Activated CD4-positive, alpha-beta T cell treated with anti-CD3 and anti-CD28 coated beads for 36 hours (primary cell): ENCODE measurements at places on chromosomes 4 and X.

DNA sequence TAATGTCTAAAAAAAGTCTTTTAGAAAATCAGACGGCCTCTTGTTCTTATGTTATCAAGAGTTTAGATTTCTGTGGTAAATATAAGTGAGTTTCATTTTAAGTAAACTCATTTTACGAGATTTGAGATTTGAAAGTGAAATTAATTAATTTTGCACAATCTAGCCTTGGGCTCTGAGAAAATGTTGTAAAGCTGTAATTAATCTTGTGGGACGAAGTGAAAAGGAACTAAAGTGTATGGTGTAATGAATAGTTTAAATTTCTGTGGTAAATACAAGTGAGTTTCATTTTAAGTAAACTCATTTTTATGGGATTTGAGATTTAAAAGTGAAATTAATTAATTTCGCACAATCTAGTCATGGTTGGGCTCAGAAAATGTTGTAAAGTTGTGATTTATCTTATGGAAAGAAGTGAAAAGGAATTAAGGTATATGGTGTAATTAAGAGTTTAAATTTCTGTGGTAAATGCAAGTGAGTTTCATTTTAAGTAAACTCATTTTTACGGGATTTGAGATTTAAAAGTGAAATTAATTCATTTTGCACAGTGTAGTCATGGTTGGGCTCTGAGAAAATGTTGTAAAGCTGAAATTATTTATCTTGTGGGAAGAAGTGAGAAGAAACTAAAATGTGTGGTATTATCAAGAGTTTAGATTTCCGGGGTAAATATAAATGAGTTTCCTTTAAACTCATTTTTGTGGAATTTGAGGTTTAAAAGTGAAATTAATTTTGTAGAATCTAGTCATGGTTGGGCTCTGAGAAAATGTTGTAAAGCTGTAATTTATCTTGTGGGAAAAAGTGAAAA lies 1.6 kb downstream of the SCML1 start:
- no peak for DNase-seq
- peak overlapping the region; percentile 95 for H3K27ac ChIP-seq
- peaks cover 3% of the 10 kb centered on the region for H3K27me3 ChIP-seq
- peaks cover 36% of the 10 kb centered on the region for H3K4me1 ChIP-seq
- peak overlapping the region; percentile 81 for H3K4me3 ChIP-seq

DNA sequence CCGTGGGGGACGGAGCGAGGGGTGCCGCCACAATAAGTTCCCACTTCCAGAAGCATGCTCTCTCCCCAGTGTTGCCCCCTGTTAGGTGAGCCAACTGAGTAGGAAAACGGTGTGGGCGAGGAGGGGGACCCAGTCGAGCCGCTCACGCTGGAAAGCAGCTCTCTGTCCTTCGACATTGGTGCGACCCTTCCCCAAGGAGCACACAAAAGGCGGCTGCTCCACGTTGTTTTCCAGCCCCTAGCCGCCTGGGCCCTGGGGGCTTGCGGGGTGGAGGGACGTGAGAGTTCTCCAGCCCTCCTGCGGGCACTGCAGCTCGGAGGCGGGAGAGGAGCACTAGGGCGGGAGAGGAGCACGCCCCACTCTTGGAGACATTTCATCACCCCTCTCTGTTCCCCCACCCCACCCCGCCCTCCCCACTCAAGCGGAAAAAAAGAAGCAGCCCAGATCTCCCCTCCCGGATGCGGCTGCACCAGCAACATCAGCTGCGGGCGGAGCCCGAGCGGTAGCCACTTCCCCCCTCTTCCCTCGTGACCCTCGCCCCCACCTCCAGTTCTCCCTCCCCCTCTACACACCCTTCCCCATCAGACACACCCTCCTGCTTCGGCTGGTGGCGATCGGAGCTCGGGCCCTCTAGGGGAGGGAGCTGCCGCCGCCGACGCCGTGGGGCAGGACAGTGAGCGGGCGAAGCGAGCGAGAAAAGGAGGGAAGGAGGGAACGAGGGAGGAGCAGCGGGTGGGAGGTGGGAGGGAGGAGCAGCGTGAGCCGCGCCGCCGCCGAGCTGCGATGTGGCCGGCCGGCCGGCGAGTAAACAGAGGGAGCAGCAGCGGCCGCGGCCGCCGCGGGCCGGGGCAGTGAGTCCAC lies at the start of gene DOCK11:
TSS of gene DOCK11 (plus strand) at position 755 of the 861 bp plus-strand sequence. CDS start 157 bp downstream, outside the sequence.
- H3K4me3 ChIP-seq = peak within 1 kb of the TSS; percentile 99
- H3K27ac ChIP-seq = peak within 1 kb of the TSS; percentile 98
- peaks cover 23% of the 10 kb centered on the region for H3K4me1 ChIP-seq
- peak; percentile 90 for DNase-seq
- H3K27me3 ChIP-seq = no peaks in the 10 kb centered on the region

DNA sequence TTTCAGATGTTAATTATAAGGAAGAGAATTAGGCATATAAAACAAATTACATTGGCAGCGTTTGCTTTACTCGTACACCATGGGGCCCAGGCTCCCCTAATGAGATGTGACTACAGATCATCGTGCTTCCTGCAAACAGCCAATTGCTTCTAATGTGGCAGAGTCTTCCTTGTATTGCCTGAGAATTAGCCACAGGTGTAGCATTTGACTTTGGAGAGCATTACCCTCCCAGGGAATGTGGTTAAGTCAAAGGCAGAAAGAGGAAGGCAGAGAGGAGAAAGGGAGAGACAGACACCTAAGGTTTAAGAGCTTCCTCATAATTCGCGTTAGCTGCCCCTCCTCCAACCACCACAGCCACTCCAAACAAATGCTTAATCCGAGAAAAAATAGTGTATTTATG lies 97.0 kb downstream of the MID1IP1 start:
- H3K36me3 ChIP-seq = no peaks in the 10 kb centered on the region
- H3K4me3 ChIP-seq = no peak overlapping the region
- H3K4me1 ChIP-seq = no peaks in the 10 kb centered on the region
- no peak overlapping the region for H3K27ac ChIP-seq

DNA sequence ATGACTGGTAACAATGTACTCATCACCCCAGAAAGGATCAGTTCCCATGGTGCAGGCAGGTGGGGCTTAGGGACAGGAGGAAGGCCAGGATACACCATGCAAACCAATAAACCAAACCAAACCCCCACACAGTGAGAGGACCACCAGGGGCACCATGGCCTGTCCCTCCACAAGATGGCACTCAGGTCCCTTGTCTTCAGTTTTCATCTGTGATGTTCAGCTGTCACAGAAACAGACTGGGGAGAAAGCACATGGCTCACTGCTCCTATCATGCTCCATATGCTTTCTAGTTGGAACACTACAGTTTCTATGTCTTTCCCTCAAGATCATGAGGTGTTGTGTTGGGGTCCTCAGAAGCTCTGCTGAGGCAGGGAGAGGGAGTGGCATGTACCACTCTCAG lies 10.1 kb downstream of the HS3ST1 start:
- no peaks in the 10 kb centered on the region for H3K27me3 ChIP-seq
- H3K4me1 ChIP-seq = no peaks in the 10 kb centered on the region
- no peaks in the 10 kb centered on the region for H3K36me3 ChIP-seq
- H3K4me3 ChIP-seq = no peak overlapping the region
- peak; percentile 31 for DNase-seq
- H3K27ac ChIP-seq = no peak overlapping the region

- no peak overlapping the region for H3K4me3 ChIP-seq
- DNase-seq = no peak
- no peaks in the 10 kb centered on the region for H3K27me3 ChIP-seq
- peaks cover 28% of the 10 kb centered on the region for H3K4me1 ChIP-seq
- H3K27ac ChIP-seq = peak overlapping the region; percentile 14
- H3K36me3 ChIP-seq = peaks cover 39% of the 10 kb centered on the region
These were observed 2.8 kb downstream of the ANKRD37 start for GRCh38 chr4:185399466-185399865.

DNA sequence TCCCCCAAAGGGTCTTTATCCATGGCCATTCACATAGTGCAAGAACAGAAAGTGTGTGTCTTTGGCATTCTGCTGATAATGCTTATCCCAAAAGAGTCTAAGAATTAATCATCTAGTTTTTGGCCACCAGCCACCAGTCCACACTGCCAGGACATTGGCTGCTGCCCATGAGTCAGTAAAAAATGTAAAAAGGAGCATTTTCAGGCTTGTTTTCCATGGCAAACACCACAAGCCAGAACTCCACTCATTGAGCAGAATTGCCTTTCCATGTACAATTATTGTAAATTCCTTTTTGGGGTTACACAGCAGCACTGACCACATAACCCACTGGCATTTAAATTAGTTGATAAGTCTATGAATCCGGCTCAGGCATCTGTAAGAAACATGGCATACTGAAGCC lies 89.2 kb upstream of the PRDX4 start:
- no peaks in the 10 kb centered on the region for H3K27me3 ChIP-seq
- no peak overlapping the region for H3K27ac ChIP-seq
- no peak overlapping the region for H3K4me3 ChIP-seq
- no peak for DNase-seq

DNA sequence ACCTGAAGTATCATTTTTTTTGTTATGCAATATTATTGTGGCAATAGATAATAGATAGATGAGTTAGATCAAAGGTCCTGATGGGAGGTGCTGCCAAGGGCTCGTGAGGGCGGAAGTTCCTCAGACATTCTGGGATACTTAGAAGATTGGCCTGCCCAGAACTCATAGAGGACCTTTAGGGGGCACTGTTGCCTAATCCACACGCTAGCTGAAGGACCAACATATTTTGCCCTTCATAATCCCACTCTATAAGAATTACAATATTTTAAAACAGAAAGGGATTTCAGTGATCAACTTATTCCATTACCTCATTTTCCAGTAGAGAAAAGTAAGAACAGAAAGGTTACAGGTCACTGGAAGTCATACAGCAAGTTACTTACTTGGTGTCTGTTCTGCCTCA lies 22.9 kb upstream of the COX7B2 start:
- no peak overlapping the region for H3K27ac ChIP-seq
- H3K36me3 ChIP-seq = no peaks in the 10 kb centered on the region
- DNase-seq = peak; percentile 34
- H3K4me3 ChIP-seq = no peak overlapping the region

- H3K27ac ChIP-seq = no peak overlapping the region
- H3K4me3 ChIP-seq = no peak overlapping the region
These were observed 15.0 kb downstream of the BRCC3 start for GRCh38 chrX:155086202-155086840.

GRCh38 chr4:188887905-188888304 lies 748.7 kb downstream of the TRIML1 start:
- H3K36me3 ChIP-seq = no peaks in the 10 kb centered on the region
- H3K4me3 ChIP-seq = no peak overlapping the region
- DNase-seq = no peak
- H3K27ac ChIP-seq = no peak overlapping the region

- no peak overlapping the region for H3K27ac ChIP-seq
- H3K27me3 ChIP-seq = peaks cover 21% of the 10 kb centered on the region
- H3K36me3 ChIP-seq = peaks cover 11% of the 10 kb centered on the region
These were observed 3.4 kb upstream of the PPID start for GRCh38 chr4:158726633-158727032.

- no peak for DNase-seq
- H3K4me3 ChIP-seq = no peak overlapping the region
- no peaks in the 10 kb centered on the region for H3K4me1 ChIP-seq
- no peaks in the 10 kb centered on the region for H3K36me3 ChIP-seq
These were observed 700.5 kb downstream of the TRIML1 start for GRCh38 chr4:188839704-188840103.

DNA sequence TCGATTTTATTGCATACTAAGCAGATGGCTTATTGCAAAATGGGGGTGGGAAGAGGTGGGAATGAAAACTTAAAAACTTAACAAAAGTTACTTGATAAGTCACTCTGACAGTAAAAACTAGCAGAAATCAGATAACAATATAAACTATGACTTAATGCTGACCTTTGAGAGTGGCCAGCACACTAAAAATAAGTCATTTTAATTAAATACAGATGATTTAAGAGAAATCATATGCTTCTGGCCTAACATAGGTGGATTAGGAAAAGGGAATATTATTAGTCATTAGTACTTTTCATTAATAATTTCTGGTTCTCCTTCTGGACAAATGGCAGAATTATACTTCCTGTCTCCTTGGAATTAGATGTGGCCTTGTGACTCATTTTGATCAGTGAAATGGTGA lies 756.7 kb downstream of the PCDH19 start:
- no peaks in the 10 kb centered on the region for H3K27me3 ChIP-seq
- no peaks in the 10 kb centered on the region for H3K36me3 ChIP-seq
- no peak overlapping the region for H3K4me3 ChIP-seq
- H3K27ac ChIP-seq = no peak overlapping the region
- no peak for DNase-seq
- no peaks in the 10 kb centered on the region for H3K4me1 ChIP-seq
